NCI-H2171 (cell line): ENCODE measurements at places on chromosomes 5 and 9.

GRCh38 chr5:113024076-113024697 lies 47.6 kb downstream of the DCP2 start:
- no peak for DNase-seq

DNA sequence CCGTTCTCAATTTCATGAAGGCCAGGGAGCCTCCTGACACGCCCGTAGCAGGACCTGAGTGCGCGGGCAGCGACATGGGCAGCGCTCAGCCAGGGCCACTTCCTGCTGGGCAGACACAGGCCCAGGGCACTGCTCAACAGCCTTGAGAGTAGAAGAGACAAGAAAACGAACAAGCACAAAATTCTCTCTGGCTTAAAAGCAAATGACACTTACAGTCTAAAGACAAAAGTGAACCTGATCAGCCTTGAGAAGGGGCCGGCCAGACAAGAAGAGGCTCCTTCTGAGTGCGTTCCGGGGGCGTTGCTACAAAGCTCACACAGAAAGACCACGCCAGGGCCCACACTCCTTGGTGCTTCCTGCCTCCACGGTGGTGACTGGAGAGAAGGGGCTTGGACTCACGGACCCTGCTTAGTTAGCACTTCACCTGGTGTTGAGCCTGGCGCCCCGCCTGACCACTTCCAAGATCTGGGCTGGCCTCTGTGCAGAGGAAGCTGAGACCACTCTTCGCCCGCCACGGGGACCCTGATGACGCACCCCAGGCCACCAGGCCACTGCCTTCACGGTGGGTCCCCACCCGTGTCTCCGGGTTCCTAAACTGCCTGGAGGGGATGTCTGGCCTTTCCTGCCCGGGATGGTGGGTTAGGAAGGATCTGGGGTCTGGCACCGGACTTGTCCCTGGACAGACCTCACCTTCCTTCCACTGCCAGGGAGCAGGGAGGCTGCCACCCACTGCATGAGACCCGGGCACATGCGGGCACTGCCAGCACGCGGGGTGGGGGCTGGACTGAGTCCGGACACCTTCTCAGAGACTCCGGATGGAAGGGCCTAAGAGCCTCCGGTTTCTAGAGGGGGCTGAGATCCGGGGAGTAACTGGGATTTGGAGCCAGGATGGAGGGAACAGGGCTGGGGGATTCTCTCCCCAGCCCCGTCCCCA lies 1.3 kb downstream of the SLC12A7 start:
- DNase-seq = no peak

DNA sequence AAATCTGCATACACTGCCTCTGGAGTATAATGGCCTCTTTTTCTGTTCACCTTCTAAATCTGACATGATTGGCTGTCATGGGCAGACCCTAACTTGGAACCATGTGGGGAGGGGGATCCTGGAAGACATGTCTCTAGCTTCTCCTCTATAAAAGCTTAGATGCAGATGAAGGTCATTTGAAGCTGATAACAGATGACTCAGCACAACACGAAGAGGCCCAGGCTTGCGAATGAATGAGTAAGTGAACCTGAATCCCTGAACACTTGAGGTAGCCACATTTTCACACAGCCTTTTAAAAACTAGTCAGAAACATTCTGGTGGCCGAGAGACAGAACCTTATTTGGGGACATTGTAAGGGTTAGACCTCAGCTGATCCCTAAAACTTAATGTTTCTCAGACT lies 282.6 kb downstream of the ELAVL2 start:
- no peak for DNase-seq

GRCh38 chr9:83271665-83272071 lies 208.7 kb upstream of the RASEF start:
- no peak for DNase-seq

- no peak for DNase-seq
These were observed 1.8 kb downstream of the SLC25A51 start for GRCh38 chr9:37902131-37902530.

- DNase-seq = no peak
These were observed 2.8 kb downstream of the CDH6 start for GRCh38 chr5:31196309-31196708.

DNA sequence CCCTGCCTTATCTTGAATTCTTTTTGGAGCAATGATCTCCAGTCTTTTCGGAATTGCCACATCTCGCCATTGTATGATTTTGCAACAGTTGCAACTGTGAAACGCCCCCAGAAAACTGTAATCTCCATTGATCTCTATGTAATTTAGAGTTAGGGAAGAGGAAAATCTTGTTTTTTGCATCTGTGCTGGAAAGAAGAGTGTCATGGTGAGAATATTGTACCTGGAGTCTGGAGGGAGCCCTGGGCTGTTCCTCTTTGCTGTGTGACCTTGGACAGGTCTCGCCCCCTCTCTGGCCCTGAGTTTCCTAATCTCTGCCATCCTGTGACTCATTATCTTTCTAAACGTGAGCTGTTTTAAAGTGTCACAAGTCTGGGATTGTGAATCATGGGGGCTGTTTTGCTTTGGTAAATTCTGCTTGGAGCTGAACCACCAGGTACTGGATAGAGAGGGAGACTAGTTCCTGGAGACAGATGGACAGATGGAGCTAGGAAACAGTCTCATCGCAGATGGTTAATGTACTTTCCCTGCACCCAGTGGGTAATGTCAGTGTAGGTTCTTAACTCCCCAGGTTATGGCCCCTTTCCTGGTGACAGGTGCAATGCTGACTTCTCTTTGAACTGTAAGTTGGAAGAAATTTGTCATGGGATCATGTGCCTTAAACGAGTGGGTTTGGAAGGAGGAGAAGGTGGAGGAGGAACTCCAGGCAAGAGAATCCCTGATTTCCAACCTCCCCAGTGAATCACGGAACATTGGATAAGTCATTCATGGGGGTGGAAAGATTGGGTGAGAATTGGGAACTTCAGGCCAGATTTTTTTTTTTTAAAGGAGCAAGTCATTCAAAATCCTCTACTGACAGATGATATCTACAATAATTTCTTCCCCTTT lies 19.6 kb downstream of the PPARGC1B start:
- DNase-seq = no peak

GRCh38 chr5:116271446-116272025 lies 186.7 kb downstream of the COMMD10 start:
- DNase-seq = no peak

GRCh38 chr5:72938206-72938605 lies 17.6 kb upstream of the FCHO2 start:
- no peak for DNase-seq

GRCh38 chr5:3432135-3432534 lies 163.5 kb upstream of the IRX1 start:
- DNase-seq = no peak

GRCh38 chr5:41636605-41637004 lies 126.2 kb upstream of the PLCXD3 start:
- no peak for DNase-seq

DNA sequence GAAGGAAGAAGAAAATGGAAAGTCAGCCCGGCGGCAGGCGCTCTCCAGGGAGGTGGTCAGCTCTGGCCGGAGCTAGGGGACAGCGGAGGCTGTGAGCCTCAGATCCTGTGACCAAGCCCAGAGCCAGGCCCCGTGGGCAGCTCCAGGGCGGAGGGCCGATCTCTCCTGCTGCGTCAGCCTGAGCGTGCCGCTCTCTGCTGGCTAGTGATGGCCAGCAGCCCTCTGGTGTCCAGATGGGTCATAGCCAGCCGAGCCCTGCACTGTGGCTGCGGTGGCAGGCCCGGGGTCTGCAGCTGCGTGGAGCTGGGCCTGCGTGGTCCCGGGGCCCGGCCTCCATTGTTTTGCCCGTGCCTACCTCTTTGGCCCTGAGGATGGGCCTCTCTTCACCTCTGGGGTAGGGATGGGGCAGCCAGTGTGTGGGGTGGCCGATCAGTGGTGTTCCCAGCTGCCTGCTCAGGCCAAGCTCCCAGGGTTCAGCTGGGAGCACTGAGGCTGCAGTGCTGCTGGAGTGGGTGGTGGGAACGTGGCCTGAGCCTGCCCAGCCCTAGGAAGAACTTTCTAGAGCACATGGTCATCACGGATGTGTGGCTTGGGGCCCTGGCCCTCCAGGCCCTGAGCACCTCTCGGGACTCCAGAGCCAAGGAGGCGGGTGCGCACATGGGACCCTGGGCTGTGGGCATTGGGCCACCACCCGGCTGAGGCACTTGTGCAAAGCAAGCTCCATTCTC lies 17.1 kb upstream of the NRARP start:
- no peak for DNase-seq

- DNase-seq = peak; percentile 86
These were observed 23.5 kb downstream of the FAM163B start for GRCh38 chr9:133585481-133586351.

DNA sequence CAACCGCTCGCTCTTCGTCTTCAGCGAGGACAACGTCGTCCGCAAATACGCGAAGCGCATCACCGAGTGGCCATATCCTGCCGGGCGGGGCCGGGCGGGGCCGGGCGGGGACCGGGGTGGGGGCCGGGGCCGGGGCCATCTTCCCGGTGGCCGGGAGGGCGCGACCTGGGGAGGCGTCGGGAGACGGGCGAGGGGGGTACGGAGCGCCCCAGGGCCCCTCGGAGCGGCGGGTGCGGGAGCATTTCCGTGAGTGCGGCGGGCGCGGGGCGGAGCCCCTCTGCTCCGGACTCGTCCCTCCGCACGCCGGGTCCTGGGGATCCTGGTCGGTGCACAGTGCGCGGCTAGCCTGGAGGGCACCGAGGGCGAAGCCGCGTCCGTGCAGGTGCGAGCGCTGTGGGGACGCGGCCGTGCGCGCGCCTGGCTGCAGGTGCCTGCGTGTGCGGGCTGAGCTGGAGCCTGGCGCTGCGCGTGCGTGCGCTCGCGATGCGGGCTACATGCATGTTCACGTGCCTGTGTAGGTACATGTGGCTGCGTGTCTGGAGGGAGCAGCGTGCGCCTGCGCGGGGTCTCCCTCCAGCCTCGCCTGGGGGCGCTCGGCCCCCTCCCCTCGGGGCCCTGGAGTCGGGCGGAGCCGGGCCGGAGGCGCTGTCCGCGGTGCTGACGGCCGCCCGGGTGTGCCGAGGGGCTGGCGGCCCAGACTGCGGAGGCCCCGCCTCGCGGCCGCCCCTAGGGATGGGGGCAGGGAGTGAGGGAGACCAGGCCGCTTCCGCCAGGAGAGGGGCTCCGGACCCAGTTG lies 762 bp downstream of the CACNA1B start:
- peak; percentile 43 for DNase-seq

DNA sequence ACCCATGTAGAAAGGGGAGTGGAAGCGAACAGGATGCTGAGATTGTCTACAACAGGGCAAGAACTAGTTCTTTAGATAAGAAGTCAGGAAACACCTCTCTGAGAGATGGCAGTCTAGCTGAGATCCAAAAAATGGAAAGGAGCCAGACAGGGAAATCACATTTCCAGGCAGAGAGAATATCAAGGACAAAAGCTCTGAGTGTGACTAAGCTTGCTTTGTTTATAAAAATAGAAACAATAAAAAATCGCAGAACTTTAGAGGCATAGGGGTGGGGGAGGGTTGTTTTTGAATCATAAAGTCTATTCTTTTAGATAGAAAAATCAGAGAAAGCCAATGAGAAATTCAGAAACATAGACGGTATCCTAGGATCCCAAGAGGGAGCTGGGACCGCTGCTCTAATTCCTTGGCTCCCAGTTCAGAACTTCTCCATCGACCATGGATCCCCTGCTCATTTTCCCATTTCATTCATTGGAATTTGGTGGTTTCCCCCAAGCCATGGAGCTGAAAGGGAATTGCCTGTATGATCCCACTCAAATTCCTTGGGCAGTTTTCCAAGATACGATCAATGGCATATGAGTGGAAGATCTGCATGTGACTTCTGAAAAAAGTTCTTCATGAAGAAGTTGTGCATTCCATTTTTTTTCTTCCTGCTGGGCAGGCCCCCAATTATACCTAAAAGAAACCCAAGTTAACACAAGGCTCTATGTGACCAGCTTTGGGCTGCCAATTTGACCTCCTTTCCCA lies 182.0 kb downstream of the GRIA1 start:
- DNase-seq = no peak

DNA sequence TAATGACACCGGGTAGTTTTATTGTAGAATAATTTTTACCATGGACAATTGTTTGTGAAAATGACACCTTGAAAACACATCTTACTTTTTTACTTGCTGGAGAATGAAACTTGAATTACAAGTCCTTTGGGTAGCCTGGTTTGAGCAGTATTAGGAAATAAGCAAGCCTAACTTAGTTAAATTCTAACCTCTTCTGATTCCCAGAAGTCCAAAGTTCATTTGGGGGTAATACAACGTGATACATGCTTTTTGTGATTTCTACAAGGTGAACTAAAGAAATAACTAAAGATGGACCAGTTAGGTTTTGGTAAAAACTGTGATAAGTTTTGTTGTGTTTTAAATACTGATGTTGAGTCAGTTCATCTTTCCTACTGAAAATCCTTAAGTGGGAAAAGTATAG lies 135.4 kb upstream of the DMRT1 start:
- DNase-seq = no peak

GRCh38 chr5:178293815-178294214 lies 61.2 kb upstream of the PHYKPL start:
- DNase-seq = no peak

- no peak for DNase-seq
These were observed 409.3 kb downstream of the AGTPBP1 start for GRCh38 chr9:85332487-85332886.

- no peak for DNase-seq
These were observed 119.6 kb upstream of the NFIB start for GRCh38 chr9:14433351-14434157.

DNA sequence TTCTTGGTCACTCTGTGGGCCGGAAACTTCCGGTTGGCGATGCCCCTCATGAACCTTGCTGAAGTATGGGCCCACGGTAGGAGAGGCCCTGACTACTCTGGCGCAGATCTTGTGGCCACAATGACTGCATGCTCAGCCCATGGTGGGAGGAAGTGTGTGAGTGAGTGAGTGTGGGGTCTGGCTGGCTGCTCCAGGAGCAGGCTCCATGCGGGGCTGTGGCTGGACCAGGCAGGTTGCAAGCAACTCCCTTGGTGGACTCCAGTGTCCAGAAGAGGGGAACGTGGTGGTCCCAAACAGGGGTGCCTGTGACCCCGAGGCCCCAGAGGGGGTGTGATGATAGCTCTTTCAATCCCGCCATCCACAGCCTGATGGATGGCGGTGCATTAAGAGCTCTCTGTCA lies 35.5 kb upstream of the PANK3 start:
- DNase-seq = no peak

DNA sequence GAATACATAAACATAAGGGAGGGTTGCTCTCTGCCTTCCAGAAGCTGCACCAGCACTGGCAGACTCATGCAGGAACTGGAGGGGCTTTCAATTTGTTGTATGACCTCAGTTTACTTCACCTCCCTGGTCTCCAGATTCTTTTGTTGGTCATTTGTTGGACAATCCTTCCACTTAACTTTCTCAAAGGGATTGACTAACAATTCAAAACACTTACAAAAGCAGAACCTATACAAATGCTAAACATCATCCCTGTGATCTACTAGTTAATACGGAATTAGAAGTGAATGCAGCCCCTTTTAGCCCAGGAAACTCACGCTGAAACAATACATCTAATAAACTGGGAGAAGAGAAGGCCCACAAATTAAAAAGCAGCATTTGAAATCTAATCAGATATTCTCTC lies 404.6 kb upstream of the BRINP1 start:
- no peak for DNase-seq

GRCh38 chr9:69743930-69744329 lies 15.9 kb downstream of the PTAR1 start:
- DNase-seq = no peak
